ENCODE measurements at places on chromosomes 6 and 20.
A peak's percentile ranks its signal among the peaks of the same experiment; 100 is the strongest.

GRCh38 chr6:140462453-140463311 lies 1088.2 kb upstream of the CITED2 start:
- no peak for DNase-seq

DNA sequence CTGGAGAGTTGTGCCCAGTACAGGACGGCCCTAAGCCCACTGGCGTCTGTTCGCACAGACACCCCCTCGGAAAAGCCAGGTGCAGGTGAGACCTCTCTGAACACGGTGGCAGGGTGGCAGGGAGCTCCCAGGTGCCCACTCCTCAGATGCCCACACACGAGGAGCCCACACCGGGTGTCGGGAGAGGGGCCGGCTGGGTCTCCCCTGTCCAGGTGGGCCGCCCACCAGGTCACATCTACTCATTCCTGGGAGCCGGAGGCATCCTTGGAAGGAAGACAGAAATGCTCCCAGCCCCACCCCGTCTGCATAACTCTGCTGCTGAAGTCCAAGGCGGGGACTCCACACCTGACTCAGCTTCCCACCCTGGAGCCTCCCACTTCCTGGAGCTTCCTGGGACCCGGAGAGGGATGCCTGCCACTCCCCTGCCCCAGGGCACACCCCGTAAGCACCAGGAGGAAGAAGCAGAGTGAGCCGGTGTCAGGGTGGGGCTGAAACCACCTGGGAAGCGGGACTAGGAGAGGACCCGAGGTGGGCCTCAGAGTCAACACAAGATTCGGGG lies 2.5 kb downstream of the SRMS start:
- no peak for DNase-seq

GRCh38 chr20:38018385-38018784 lies 14.9 kb downstream of the TTI1 start:
- no peak for DNase-seq

GRCh38 chr6:1256435-1257008 lies 55.4 kb upstream of the FOXQ1 start:
- DNase-seq: no peak

- DNase-seq: no peak
Measured at GRCh38 chr6:144897441-144897921, 612.3 kb downstream of the UTRN start.

GRCh38 chr6:130183271-130184222 lies 39.2 kb downstream of the SAMD3 start:
- DNase-seq: peak; percentile 47

DNA sequence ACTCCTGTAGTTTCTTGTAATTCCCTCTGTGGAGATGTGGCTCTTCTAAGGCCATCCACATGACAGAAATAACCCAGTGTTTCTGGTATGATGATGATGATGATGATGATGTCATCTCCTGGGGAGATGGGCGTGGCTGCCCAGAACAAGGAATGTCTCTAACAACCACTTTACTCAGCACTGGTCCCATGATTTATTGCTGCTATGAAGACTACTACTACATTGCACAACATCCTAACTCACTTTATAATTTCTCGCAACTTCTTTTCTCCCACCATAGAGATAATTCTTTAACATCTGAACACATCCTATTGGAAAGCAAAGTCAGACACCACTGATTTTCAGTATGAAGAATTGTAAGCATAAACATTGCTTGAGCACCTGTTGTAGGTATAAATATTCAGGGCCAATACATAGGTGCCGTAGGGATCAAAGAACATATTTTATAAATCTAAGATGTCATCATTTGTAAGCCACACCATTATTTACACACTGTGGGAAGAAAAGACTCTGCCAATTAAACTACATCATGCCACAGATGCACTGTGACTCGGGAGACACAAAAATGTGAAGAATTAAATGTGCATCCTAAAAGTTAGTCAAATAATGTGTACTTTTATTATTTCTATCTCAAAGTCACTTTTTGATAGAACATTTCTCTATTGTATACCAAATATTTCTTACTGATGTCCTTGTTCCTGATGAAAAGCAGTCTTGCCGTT lies 6.4 kb downstream of the TPMT start:
- DNase-seq: no peak

DNA sequence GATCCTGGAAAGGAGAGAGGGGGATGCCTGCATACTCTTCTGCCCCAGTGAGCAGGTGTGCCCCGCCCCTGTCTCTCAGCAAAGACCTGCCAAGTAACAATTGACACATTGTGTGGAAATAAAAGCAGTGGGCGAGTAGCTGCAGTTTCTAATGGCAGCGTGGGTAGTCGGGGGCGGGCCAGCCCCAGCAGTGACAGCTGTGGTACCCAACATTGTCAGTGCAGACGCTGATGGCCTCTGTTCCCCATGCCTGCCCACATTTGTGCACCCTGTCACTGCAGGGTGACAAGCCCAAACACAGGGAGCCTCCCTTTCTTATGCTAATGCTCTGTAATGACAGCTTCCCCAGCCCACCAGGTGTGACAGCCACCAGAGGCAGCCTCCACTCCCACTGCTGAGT lies 491.7 kb downstream of the DHX35 start:
- no peak for DNase-seq

DNA sequence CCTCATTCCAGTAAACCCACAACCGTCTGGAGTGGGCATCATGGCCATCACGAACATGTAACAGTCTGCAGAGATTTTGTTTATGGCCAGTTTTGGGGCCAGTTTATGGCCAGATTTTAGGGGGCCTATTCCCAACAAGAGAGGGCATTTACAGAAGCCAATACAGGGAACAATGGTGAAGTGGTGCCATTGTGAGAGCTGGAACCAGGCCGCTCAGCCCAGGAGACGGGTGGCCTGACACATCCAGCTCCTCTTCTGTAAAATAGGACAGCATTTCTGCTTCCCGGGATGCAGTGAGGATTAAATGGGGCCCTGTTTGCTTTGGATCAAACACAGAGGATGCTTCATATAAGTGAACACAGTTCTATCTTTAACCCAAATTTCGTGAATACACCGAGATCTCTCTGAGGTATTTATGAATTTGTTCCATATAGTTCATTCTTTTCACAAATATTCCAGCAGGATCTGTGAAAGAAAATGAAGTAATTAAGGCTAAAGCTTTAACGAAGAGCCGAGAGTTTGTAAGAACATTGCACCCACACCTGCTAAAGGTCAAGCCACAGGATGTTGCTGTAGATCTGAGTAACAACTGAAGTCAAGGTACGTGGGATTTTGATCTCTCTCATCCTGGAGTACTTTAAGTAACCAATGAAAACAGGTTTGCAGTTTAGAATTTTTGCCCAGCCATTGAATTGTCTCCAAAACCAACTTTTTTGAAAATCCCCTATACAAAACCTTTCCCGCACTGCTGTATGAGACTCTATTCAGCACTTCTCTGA lies 14.5 kb upstream of the SIRPG start:
- no peak for DNase-seq

GRCh38 chr6:50637267-50637666 lies 76.1 kb upstream of the TFAP2D start:
- no peak for DNase-seq

GRCh38 chr6:28134015-28134414 lies 7.7 kb upstream of the ZKSCAN8 start:
- DNase-seq: no peak

GRCh38 chr20:24032400-24032898 lies 43.9 kb upstream of the GGTLC1 start:
- no peak for DNase-seq

- DNase-seq: no peak
Measured at GRCh38 chr6:136429264-136430065, 120.8 kb downstream of the MAP7 start.

DNA sequence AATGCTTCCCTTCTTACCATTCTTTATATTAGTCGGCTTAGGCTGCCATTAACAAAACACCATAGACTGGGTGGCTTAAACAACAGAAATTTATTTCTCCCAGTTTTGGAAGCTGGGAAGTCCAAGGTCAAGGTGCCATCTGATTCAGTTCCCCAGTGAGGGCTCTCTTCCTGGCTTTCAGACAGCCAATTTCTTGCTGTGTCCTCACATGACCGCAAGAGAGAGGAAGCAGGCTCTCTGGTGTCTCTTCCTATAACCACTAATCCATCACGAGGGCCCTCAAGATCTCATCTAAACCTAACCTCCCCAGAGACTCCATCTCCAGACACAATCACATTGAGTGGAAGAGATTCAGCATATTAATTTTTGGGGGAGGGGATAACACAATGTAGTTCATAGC lies 193.0 kb upstream of the SGK1 start:
- DNase-seq: no peak

DNA sequence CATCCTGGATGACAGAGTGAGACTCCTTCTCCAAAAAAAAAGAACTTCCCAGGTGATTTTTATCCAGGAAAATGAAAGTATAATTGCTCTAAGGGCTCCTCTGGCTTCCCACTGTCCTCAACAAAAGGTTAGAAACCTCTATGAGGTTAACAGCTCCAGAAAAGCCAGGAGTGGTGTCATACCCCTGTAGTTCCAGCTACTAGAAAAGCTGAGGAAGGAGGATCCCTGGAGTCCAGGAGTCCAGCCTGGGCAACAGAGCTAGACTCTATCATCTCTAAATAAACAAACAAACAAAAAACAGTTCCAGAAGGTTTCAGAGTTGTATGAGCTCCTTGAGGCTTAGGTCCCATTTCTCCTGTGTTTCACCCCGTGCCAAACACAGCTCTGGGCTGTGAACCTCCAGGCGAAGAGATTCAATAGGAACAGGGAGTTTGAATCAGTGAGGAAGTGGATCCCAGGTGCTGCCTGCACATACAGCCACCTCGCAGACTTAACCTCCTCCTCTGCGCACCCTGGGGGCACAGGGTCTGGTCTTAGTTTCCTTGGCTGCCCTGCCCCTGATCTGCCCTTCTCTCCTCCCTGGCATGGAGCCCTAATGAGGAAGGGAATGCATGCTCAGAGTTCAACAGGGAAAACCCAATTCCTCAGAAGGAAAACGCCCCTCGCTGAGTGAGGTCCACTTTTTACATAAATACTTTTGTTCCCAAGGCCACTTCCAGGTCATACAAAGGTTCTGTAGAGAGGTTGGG lies 31.0 kb downstream of the ZC3H12D start:
- DNase-seq: no peak

DNA sequence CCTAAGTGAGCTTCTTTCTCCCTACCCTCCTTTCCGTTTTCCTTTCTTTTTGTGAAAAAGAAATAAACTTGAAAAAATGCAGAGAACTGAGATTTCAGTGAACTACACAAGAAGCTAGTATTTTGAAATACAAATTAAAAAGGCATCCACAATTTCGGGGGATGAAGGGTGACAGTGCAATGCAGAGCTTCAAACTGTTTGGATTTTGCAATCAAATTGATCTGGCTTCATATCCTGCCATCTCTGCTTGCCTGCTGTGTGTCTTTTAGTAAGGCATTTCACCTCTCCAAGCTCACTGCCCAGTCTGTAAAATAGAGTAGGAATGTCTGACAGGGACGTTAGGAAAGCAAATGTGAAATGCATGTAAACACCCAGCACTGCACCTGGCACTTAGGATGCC lies 258.0 kb downstream of the HACE1 start:
- DNase-seq: no peak

GRCh38 chr20:23290761-23291574 lies 59.6 kb upstream of the NXT1 start:
- DNase-seq: no peak

GRCh38 chr20:25675161-25675560 lies 21.5 kb downstream of the ZNF337 start:
- DNase-seq: no peak

DNA sequence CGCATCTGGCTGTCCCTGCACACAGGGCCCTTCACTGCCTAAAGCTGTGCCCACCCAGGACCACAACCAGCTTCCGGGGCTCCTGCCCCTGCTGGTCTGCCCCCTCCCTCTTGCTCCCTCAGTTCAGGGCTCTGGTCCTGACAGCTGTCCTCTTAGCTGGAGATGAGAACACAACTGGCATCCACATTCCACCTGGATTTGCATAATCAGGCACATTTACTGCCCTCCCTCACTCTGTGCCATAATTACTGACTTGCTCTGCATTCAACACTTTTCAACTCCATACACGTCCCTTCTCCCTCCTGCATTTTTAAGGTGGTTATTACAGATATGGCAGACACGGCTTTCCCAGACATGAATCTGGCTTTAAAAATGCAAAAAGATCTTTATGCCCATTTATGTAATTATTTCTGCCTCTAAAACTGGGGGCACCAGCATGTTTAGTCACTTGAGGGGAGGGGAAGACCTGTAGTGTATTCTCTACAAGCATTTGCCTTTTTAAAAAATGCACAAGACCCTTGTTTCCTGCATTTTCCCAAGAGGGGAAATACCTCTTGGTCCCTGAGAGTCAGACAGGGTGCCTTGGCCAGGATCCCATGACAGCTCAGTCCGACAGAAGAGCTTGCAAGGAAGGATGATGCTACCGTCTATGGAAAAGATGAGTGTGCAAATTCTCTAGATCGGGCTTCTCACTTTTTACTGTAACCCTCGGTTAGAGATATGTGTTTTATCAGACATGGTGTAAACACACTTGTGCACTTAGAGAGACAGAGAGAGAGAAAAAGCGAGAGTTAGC lies 401.8 kb downstream of the PREX1 start:
- DNase-seq: no peak

DNA sequence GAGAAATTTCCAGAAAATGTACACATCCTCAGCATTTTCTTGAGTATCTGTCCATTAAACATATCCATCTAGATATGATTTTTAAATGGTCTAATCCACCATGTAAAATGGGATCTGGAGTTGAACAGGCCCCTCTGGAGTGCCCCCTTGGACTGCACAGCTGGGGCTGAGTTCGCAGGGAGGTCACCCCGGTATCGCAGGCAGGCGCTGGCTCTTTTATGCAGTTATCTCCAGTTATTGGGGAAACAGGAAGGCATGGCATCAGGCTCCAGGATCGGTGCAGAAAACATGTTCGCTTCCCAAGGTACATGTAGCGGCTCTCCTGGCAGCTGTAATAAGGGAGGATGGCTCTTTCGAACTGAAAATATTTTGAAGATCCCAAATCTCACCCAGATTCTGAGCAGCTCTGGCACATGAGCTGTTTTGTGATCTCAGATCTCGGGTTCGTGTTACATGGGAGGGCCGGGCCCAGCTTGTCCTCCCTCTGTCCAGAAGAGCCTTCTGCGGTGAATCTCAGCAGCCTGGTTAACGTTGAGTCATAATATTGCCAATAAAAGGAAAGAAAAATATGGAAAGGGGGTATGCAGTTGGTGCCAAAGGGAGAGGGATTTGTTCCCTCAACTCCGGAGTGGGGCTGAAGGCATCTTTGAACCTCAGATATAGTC lies 167.7 kb downstream of the EYA2 start:
- no peak for DNase-seq

GRCh38 chr6:104431096-104431495 lies 428.6 kb downstream of the HACE1 start:
- no peak for DNase-seq
